ENCODE measurements at places on chromosomes 13 and 19.
A peak's percentile ranks its signal among the peaks of the same experiment; 100 is the strongest.

- peaks cover 20% of the 10 kb centered on the region for H3K4me1 ChIP-seq
- no peaks in the 10 kb centered on the region for H3K36me3 ChIP-seq
- no peaks in the 10 kb centered on the region for H3K27me3 ChIP-seq
- H3K27ac ChIP-seq: peak overlapping the region; percentile 100
Observed at GRCh38 chr13:51801631-51802099, 2.3 kb downstream of the DHRS12 start.

DNA sequence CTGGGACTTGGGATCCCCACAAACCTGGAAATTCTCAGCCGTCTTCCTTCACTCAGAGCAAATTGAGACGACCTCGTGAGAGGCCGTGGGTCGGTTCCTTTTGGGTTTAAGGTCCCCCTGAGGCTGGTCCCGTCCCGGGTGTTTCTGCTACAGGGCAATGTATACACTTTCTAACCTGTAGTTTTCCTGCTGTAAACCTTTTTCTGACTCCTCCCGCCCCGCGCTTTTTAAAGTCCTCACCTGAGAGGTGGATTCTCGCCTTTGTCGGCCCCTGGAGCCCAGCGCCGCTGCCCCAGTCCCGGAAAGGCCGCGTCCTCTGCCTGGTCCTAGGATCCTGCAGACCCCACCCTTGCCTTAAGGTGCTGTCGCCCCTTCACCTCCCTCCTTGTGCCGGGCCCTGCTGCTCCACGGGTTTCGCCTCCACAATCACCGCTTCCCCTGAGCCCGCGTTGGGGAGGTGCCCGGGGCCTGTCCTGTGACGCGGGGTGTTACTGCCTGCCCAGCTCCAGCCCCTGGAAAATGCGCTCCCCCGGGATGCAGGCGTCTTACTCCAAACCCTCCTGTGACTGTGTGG is 391 bp downstream of the ZNF761 start:
- DNase-seq: peak; percentile 34
- peak overlapping the region; percentile 47 for H3K4me3 ChIP-seq
- H3K4me1 ChIP-seq: peaks cover 6% of the 10 kb centered on the region
- no peaks in the 10 kb centered on the region for H3K27me3 ChIP-seq
- peak overlapping the region; percentile 82 for H3K27ac ChIP-seq

GRCh38 chr19:5914946-5915781 is 1.1 kb downstream of the CAPS start:
- H3K4me3 ChIP-seq: no peak overlapping the region
- H3K27ac ChIP-seq: peak overlapping the region; percentile 73
- peaks cover 26% of the 10 kb centered on the region for H3K4me1 ChIP-seq
- peak; percentile 62 for DNase-seq

GRCh38 chr13:51925865-51926527 is 64.2 kb downstream of the CCDC70 start:
- no peak overlapping the region for H3K4me3 ChIP-seq
- no peaks in the 10 kb centered on the region for H3K4me1 ChIP-seq
- no peaks in the 10 kb centered on the region for H3K36me3 ChIP-seq
- no peaks in the 10 kb centered on the region for H3K27me3 ChIP-seq
- DNase-seq: no peak
- no peak overlapping the region for H3K27ac ChIP-seq

DNA sequence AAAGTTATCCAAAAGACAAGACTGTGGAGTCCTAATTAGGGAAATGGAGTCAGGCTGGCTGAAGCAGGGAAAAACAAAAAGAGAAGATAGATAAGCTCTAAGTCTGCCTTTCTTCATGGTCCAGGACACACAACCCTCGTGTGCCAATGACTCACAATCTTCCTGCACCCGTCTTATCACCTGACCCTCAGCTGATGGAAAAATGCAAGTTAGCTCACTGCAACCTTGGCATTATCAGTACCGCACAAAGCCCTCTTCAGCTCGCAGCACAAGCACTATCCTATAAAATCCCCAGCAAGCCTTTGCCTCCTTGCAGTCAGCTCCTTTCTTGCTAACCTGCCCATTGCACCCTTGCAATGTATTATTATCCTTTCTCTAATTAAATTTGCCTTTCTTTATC is 4.3 kb downstream of the OR7A5 start:
- DNase-seq: no peak
- no peak overlapping the region for H3K4me3 ChIP-seq
- peaks cover 3% of the 10 kb centered on the region for H3K27me3 ChIP-seq

- no peak for DNase-seq
- no peak overlapping the region for H3K27ac ChIP-seq
- no peak overlapping the region for H3K4me3 ChIP-seq
- H3K4me1 ChIP-seq: no peaks in the 10 kb centered on the region
Observed at GRCh38 chr19:522726-523125, 8.8 kb upstream of the CDC34 start.

DNA sequence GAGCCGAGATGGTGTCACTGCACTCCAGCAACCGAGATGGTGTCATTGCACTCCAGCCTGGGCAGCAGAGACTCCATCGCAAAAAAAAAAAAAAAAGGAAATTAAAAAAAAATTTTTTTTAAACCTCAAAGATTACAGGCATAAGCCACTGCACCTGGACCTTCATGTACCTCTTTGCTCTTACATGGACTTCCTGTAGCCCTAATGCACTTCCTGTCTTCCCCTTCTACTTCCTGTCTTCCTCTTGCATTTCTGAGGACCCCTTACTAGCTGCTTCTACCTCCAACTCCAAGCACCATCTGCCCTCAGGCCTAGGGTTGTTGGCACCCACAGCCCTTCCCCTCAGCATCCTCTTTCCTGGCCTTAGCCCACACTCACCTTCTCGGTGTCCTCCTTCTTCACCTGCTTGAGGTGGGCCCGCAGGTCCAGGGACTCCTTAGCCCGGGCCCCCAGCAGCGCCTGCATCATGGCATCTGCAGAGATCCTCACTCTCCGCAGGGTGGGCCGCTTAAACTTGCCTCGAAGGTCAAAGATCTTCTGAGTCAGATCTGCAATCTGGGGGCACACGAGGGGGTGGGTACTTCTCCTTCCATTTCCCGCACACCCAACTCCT is 3.8 kb downstream of the TNNI3 start:
- H3K4me1 ChIP-seq: peaks cover 11% of the 10 kb centered on the region
- H3K27me3 ChIP-seq: peaks cover 65% of the 10 kb centered on the region
- no peak for DNase-seq
- no peak overlapping the region for H3K27ac ChIP-seq

DNA sequence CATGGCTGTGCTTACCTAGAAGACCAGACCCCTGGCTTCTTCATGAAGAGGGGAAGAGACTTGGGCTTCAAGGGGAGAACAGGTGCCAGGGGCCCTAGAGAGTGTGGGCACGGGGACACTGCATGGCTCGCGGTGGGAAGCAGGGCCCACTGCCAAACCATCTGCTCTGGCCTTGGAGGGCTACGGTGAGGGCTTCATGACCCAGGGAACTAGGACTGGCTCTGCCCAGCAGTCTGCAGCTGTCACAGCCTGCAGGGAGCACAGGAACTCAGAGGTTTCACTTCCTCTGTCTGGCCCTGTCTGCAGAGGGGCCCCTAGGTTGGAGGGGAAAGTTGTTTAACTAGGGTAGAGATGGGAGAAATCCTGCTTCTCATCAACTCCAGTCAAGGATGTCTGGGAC is 4.3 kb downstream of the ERCC1 start:
- DNase-seq: peak; percentile 61
- peaks cover 8% of the 10 kb centered on the region for H3K4me1 ChIP-seq
- no peaks in the 10 kb centered on the region for H3K36me3 ChIP-seq
- H3K27me3 ChIP-seq: no peaks in the 10 kb centered on the region

DNA sequence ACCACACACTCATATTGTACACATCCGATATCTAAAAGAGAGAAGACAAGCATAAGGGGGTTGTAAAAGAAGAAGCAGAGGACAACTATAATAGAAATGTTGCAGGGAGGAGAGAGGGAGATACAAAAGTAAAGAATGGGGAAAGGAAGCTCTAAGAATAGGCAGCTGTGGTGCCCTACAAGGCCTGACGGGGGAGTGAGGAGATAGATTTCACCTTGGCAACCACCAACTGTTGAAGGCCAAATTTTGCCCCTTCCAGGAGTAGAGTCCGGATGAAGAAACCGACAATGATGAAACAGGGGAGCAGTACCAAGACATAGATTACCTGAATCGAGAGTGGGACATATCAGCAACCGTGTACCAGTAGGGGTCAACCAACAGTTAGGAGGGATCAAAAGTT is 15.9 kb downstream of the SLC6A16 start:
- H3K4me3 ChIP-seq: no peak overlapping the region
- no peak for DNase-seq
- H3K36me3 ChIP-seq: no peaks in the 10 kb centered on the region
- H3K27me3 ChIP-seq: no peaks in the 10 kb centered on the region

DNA sequence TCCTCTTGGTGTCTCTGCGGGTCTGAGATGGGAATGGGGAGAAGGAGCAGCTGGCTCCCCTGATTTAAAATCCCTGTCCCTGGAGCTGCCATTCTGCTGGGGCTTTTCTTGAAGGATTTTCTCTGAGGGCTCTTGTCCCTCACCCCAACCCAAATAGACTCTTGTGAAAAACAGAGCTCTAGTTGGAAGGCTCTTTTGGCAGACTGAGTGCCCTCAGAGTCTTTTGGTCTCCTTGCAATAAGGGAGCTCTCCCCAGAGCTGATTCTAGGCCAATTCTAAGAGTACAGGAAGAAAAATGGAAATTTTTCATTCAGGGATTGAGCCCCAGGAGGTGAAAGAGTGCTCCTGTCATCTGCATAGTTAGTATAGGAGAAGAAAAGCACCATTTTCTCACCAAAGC is 238.3 kb downstream of the COG6 start:
- H3K27ac ChIP-seq: no peak overlapping the region
- H3K27me3 ChIP-seq: no peaks in the 10 kb centered on the region
- no peak overlapping the region for H3K4me3 ChIP-seq
- no peaks in the 10 kb centered on the region for H3K4me1 ChIP-seq
- no peak for DNase-seq

- H3K27me3 ChIP-seq: no peaks in the 10 kb centered on the region
- DNase-seq: no peak
- no peaks in the 10 kb centered on the region for H3K4me1 ChIP-seq
Observed at GRCh38 chr13:94188201-94188854, 291.2 kb downstream of the DCT start.

Data from transverse colon (tissue), 4 donors.